ENCODE measurements at places on chromosomes 3 and 15.
A peak's percentile ranks its signal among the peaks of the same experiment; 100 is the strongest.

DNA sequence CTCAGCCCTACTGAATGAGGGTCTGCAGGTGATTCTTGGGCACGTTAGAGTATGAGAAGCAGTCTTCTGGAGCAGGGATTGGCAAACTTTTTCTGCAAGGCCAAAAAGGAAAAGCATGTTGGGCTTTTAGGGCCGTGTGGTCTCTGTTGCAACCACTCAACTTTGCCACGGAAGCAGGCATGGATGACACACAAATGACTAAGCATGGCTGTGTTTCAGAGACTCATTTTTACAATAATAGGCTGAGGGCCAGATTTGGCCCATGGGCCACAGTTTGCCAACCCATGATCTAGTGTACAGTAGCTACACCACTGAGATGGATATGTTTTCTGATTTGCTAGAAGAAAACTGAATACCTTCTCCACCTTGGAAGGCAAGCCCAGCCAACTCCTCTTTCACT lies 66.1 kb upstream of the PRICKLE2 start:
- no peak for DNase-seq

DNA sequence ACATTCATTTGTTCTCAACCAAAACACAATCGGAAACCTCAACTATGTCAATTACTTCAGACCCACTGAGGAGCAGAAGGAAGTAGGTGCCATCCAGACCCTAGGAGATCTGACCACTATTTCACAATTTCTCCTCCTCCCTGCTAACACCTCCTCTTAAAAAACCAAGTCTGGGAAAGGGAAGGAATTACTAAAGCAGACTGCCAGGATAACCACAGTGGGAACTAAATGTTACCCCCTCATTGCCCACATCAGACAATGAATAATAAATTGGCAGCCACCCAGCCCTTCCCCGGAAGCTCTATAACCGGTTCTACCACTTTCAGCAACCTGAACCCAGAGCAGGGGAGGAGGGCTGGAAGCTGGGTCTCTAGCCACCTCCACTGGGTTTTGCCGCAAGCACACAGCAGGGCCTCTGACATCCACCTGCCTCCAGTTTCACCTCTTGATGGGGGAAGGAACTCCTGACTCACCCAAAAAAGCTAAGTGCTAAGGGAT lies 17.6 kb downstream of the C15orf62 start:
- DNase-seq, result no peak

DNA sequence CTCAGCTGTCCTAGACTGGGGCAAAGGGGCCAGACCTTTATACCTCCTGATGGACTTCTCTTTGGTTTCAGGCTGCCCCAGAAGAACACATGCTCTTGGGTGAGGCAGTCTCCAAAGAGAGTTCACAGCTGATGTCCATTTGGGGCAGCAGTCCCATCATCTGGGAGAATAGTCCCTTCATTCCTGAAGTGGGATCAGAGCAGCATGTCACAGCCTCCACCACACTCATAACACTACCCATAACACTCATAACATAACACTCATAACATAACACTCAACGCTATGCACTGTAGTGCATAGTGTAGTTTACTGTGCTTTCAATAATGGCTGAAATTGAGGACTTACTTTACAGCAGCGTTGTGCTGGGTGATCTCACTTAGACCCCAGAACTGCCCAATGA lies 36.7 kb upstream of the PLCL2 start:
- DNase-seq, result no peak

GRCh38 chr3:131494706-131495105 lies 8.1 kb downstream of the MRPL3 start:
- no peak for DNase-seq

DNA sequence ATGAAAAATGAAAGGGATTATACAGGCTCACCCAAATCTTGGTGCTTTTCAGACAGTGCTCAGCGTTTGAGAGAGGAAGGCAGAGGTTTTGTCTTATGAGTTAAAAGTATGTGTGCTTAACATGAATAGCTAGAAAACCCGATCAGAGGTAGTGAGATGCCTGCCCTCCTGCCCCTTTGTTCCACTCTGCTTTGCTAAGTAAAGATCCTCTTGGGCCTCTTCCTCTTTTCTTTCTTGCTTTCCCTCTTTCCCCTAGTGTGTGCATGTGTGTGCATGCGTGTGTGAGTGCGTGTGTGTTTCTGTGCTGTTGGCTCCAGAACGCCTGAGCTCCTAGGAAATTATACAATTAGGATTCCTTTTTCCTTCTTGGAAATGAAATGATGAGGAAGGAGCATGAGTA lies 261.3 kb upstream of the NR2E3 start:
- DNase-seq, result no peak

- DNase-seq, result no peak
These were observed 23.5 kb upstream of the SQOR start for GRCh38 chr15:45611305-45611704.

GRCh38 chr15:71649894-71650293 lies 160.5 kb upstream of the NR2E3 start:
- no peak for DNase-seq

- no peak for DNase-seq
These were observed 18.3 kb upstream of the VGLL3 start for GRCh38 chr3:87009271-87009670.

GRCh38 chr3:175421902-175422301 lies 562.8 kb downstream of the NAALADL2 start:
- DNase-seq, result no peak

- DNase-seq, result no peak
These were observed 160.0 kb upstream of the NSMCE3 start for GRCh38 chr15:29429584-29429983.

GRCh38 chr3:66010739-66011655 lies 27.7 kb downstream of the MAGI1 start:
- DNase-seq, result no peak

DNA sequence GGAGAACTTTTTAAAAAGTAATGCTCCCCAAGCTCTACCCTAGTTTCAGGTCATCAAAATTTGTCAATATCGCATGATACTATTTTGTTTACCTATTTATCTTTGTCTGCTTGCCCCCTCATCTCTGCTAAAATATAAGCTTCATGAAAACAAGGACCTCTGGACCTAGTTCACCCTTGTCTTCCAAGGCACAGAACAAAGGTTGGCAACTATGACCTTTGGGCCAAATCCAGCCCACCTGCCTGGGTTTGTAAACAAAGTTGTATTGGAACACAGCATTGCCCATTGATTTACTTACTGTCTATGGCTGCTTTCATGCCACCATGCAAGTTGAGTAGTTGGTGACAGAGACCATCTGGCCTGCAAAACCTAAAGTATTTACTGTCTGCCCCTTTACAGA lies 462.2 kb upstream of the SUCLG2 start:
- DNase-seq, result no peak

DNA sequence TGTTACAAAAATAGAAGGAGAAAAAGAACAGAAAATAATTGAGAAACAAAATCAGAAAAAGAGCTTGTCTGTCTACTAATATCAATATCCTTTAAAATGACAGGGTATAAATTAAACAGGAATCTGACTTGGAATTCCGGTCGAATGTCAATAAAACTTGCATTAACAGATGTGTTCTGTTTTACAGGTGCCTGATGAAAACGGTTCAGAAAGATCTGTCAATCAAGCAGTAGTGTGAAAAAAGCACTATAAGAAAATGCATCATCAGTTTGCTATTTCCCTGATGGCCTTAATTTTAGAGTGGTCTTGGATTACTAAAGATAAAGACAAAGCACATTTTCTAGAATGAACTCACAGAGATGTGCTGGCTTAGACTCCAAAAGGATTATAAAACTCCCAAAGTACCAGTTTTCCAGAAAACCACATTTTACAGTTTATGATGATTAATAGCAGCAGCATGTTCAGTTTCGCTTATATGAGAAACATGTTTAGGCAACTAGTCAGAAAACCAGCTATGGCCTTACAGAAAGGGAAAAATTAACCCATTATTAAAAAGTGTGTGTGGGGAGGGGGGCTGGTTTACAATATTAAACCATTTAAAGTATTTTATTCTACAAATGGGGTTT lies 8.2 kb upstream of the C3orf38 start:
- DNase-seq, result no peak

DNA sequence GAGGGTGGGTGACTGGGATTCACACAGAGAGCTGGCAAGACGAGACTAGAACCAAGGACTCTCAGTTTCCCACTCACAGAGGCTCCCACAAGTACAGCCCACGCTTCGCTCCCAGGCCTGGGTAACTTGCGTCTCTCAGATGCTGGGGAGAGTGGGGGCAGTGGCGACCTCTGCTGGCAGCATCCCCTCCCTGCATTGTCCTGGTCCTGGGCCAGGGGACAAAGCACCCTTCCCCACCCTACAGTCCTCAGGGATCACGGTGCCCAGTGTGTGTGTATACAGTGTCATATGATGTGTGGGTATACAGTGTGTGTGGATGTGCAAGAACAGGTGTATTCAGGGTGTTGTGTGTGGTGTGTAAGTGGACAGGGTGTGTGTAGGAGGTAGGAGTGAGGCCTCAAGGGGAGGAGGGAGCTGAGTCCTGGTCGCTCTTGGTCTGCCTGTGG lies 12.8 kb downstream of the VILL start:
- DNase-seq, result peak; percentile 68

DNA sequence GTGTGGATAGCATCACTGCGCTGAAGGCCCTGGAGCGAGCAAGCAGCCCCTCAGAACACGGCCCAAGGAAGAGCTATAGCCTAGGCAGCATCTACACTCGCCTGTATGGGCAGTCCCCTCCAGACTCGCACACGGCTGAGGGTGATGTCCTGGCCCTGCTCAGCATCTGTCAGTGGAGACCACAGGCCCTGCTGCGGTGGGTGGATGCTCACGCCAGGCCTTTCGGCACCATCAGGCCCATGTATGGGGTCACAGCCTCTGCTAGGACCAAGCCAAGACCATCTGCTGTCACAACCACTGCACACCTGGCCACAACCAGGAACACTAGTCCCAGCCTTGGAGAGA lies 20.5 kb downstream of the ATRIP start:
- no peak for DNase-seq

- DNase-seq, result no peak
These were observed 216.4 kb downstream of the TLE3 start for GRCh38 chr15:69881302-69881670.

- no peak for DNase-seq
These were observed 61.5 kb upstream of the DCBLD2 start for GRCh38 chr3:98962951-98963350.

- no peak for DNase-seq
These were observed 80.9 kb upstream of the MANF start for GRCh38 chr3:51304230-51304629.

DNA sequence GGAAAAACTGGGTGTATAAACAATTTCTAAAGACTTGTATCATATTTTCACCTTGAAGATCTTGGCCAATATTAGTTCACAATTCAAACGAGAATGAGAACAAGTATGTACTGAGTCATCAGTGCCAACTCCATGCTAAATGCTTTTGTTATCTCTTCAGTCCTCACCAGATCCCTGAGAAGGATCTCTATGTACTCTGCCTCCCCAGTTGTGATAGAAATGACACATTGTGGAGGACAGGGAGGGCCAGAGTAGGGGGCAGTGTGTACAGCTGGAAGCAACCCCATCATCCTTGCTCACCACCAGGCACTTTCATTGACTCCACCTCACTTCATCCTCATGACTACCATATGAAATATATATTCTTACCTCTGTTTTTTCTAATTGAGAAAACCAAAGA lies 353.7 kb upstream of the SOX2 start:
- DNase-seq, result no peak

DNA sequence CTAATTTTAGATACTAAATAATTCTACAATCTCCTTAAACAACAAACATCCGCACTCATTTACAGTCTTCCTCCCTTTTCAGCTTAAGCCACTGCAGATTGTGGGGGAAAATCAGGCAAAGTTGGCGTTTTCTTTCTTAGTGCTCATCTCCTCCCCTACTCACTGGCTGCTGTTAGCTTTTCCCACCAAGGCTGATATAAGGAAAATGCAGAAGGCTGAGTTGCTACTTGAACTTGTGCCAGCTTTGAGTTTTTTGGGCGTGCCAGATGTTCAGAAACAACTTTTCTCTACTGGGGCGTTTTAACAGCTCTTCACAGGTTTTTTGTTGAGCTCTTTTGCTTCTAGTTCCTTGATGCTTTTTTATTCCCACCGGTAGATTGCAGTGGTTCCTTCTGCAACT lies 222.0 kb downstream of the PYDC2 start:
- DNase-seq, result no peak

- no peak for DNase-seq
These were observed 42.8 kb upstream of the MLF1 start for GRCh38 chr3:158528076-158528674.

DNA sequence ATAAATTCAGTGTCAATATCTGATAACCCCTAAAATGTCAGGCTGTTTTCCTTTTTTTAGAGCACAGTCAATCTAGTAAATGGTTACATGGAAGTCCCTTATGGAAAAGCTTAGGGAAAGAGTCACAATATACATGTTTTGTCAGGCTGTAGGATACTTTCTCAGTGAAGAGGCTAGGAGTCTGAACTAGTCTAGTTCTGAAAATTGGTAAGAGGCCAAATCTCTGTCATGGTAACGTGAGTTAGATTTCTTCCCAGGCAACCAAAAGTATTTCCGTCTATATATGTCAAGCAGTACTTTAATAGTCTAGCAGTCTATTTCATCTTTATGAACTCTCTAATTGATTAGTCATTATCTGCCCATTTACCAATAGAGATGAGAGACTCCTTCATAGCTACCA lies 215.9 kb upstream of the LRRC3B start:
- DNase-seq, result no peak

DNA sequence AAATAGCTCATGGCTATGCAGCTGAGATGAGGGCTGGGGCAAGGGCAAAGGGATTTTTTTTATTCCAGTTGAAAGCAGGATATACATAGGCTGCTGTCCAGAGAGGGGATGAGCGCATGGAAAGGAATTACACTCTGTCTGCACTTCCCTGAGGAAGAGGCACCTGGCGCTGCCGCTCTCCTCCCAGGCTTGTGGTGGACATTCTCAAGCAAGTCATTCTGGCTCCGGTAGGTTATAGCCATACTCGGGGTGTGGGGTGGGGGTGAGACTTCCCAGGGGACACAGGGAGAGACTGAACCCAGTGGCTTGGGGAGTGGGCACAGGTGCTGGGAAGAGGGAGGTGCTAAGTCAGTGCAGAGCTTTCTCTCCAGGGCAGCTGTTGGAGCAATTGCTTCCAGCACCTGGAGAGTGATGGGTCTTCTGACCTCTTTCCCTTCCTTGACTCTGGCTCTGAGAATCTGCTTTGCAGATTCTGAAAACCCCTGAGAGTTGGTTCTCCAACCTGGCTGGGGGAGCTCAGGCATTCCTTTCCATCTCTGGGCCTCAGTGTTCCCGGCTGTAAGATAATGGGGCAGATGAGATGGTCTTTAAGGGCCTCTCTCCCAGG lies 24.3 kb downstream of the CYP8B1 start:
- no peak for DNase-seq

DNA sequence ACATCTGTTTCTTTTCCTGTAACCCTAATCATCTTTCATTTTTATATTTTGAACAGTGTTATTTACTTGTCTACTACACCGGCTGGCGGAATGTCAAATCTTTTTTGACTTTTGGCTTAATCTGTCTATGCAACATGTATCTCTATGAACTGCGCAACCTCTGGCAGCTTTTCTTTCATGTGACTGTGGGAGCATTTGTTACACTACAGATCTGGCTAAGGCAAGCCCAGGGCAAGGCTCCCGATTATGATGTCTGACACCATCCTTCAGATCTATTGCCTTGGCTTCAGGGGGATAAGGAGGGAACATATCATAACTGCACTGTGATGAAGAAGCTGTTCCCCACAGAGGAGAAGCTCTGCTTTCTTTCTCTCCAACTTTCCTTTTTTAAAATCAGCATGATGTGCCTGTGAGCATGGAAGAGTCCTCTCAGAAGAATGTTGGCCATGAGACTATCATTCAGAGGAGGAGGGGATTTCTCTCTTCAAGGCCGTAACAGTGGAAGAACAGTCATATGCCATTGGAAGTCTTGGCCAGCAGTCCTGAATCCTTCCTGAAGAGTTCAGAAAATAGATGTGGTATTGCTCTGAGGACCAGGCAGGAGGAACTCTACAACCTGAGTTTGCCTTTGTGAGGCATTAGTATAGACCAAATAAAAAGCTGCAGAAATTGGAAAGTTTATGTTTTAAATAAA lies 69.9 kb downstream of the SEC22A start:
- no peak for DNase-seq
